ENCODE measurements at places on chromosomes 7 and 10.

GRCh38 chr7:1270181-1270580, 37.5 kb downstream of the UNCX start:
- DNase-seq = no peak

GRCh38 chr10:63633677-63634487, 112.7 kb downstream of the REEP3 start:
- peak; percentile 23 for DNase-seq

DNA sequence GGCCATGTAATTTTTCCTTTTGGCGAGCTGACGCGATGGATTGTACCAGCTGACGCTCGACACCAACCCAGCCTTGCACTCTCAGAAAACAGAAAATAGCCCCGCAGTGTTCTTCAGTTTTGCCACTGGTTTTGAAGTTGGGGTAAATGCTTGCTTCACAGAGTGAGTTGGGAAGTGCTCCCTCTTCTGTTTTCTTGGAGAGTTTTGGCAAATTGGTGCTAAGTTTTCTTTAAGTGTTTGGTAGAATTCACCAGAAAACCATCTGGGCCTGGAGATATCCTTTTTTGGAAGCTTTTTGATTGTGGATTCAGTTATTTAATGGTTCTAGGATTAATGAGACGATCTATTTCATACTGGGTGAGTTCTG, 252.8 kb downstream of the ELFN1 start:
- no peak for DNase-seq

GRCh38 chr10:103637927-103638557, 144.5 kb downstream of the NEURL1 start:
- DNase-seq = no peak

GRCh38 chr7:88401009-88401623, 94.4 kb upstream of the STEAP4 start:
- peak; percentile 3 for DNase-seq

DNA sequence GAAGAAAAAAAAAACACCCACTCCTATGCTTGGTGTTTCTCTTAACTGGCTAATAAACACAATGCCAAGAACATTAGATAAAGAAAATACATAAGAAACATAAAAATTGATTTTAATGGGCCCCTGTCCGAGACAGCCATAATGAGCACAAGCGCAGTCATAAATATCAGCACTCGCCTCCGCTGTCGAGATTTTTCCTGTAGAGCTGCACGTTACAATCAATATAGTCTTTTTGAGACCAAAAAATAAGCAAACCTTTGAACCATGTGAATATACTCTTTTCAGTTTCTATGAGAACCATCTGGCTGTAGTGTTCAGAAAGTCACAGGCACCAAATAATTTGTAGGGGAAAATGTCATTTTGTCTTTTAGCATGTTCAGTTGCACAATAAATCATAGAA, 70.1 kb downstream of the MGMT start:
- DNase-seq = no peak

DNA sequence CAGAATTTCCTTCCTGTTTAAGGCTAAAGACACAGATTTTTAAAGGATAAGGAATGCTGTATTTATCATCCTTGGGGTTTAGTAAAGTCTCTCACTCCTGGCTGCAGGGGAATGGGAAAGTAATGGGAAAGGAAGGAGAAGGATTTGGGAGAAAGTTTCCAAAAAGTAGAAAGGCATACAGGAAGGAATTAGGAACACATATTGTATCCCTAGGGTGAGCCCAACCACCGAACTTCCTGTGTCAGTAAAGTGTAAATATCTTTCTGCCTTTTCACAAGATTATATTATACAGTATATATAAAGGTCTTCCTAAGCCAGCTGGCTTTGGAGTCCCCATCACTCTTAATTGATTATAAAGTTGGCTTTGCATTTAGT, 12.0 kb upstream of the UBE2D1 start:
- DNase-seq = no peak

DNA sequence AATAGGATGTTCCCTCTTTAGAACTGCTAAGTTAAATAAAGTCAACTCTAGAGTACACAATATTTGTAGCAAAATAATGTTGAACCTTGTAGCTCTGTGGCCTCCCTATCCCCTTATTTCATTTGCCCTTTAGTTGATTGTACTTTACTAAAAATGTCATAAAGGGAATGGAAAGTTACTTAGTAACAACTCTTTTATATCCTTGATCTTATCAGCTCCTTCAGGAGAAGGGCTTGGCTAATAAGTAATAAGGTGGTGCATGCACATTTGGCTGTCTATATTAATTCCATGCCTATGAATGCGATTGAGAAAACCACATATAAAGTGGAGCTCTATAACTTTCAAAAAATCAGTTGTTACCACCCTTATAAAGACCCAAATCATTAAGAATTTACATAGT, 41.5 kb upstream of the GATA3 start:
- DNase-seq = no peak

DNA sequence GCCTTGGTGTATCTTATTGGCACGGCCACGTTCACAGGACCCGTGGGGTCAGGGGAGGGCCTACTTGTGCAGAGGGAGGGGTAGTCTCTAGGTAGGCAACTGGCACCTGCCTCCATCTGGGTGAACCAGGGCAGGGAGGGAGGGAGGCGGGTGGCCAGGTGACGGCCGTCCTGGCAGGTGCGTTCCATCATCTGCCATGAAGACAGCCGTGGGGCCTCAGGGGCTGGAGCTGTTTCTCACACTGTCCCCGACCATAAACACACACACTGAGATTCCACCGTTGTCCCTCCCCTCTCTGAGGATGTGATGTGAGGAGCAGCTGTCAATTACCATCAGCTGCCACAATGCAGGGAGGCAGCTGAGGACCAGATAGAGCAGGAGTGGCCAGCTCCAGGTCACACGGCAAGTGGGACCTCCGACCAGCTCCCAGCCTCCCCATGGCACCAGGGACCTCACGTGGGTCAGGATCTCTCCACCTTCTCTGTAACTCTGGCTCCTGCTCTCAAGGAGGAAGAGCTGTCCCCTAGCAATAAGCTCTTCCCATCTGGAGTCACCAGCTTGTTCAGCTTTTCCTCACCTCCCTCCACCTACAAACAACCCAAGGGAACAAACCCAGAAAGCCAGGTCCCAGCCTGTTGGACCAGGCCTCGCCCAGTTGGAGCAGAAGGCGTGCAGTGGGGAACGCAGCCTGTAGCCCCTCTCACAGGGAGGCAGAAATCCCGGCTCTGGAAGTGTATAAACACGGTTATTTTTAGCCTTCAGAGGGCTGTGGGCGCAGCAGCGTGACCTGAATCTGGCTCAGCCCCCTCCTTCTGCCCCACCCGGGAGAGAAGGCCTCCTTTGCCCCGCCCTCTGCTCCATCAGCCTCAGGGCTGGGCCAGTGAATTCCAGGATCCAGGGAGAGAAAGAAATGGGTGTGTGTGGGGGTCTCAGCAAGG, 33.1 kb downstream of the ZMIZ1 start:
- DNase-seq = peak; percentile 73

DNA sequence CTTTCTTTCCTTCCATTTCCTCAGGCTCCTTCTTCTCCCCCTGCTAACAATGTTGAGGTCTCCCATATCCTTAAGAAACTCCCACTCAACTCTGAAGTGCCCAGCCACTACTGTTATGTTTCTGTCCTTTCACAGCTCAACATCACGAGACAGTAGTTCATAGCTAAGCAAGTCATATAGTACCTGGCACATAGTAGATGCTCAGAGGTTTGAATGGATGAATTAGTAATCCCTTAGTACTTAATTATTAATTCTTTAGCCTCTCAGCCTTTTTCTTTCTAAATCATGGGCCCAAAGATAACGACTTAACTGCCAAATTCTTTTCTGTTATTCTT, 22.6 kb downstream of the CSGALNACT2 start:
- no peak for DNase-seq

DNA sequence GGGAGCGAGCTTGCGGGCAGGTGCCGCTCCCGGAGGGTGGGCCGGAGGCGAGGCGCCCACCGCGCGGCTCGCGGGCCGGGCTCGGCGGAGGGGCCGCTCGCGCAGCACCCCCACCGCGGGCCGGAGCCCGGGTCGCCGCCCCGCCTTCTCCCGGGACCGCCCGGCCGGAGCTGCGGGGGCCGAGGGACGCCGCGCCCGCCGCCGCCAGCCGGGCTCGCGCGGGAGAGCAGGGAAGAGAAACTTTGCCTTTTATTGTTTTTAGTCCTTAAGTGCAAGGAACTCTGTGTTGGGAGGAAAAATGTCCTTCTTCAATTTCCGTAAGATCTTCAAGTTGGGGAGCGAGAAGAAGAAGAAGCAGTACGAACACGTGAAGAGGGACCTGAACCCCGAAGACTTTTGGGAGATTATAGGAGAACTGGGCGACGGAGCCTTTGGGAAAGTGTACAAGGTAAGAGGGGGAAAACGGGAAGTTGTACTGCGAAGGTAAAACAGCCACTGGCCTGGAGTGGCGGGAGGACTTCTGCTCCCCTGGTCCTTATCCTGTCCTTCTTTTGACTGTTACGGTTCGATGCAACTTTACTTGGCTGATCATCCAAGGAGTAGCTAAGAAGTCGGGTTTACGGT, 620 bp downstream of the SLK start:
- peak; percentile 48 for DNase-seq

- DNase-seq = no peak
Measured at GRCh38 chr10:124696446-124697392, 47.5 kb downstream of the FAM53B start.

DNA sequence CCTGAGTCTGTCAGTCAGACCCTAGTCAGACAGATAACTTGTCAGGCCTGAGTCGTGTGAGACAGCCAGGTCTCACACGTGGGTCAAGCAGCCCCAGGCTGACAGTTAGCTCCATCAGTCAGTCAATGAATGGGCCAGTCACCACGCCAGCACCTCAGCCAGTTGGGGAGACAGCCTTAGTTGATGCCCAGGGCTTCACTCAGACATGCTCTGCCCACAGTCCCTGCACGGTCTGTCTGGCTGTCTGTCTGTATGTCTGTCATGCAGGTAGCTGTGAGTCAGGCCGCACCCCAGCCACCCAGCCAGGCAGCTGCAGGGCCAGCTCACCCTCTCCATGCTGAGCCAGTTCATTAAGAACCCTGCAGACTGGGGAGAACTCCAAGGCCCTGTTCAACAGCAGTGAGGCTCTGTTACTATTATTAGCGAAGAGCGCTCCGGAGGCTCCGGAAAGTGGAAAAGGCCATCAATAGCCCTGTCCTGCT, 141.1 kb upstream of the PCBD1 start:
- no peak for DNase-seq

- no peak for DNase-seq
Measured at GRCh38 chr7:79590391-79590790, 136.9 kb upstream of the MAGI2 start.

DNA sequence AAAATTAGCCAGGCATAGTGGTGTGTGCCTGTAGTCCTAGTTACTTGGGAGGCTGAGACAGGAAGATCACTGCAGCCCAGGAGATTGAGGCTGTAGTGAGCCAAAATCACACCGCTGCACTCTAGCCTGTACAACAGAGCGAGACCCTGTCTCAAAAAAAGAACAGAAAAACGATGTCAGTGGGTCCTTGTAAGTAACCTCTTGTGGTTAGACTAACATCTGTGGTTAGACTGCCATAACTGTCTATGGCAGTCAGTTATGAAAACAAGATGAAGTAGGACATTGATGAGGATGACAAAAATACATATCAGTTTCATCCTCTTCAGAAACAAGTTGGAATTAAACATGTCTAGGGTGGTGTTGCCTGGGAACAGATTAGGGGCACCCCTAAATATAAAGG, 53.3 kb downstream of the AKAP9 start:
- no peak for DNase-seq

GRCh38 chr7:128362670-128363069, 1.2 kb upstream of the PRRT4 start:
- DNase-seq = no peak

DNA sequence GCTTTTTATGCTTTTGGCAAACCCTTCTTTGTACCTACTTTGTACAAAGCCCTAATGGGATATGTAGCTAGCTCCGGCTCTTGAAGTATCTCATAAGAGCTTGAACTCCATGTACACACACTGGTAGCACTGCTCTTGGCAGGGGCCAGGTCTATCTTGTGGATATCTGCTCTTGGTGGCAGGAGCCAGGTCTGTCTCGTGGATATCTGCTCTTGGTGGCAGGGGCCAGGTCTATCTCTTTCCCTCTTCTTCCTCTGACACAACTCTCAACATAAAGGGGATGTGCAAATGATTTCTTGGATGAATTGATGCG, 91.9 kb downstream of the WNT2 start:
- DNase-seq = no peak

DNA sequence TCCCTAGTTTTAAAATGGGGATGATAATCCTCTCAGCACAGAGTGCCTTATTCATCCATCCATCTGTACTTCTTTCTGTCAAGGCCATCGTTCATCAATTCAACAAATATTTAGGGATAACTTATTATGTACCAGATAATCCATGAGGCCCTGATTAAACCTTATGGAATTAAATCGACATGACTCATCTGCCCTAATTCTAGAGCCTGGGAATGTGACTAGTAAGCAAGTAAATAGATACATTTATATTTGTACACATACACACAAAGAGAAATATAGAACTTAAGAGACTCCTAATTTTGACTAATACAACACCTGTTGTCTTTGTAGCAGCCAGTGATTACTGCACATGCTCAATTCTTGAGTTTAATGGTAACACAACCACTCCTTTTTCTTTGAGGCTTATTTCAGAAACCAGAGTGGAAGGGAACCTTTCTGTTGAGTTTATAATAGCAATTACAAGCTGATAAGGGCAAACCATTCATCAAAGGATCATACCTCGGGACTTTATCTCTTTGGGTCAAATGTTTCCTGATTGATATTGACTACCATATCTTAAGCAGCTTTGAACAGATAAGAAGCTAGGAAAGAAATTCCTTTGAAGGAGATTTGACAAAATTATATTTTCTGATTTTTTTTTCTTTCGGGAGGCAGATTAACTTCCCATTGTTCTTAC, 122.7 kb downstream of the ARID5B start:
- no peak for DNase-seq

DNA sequence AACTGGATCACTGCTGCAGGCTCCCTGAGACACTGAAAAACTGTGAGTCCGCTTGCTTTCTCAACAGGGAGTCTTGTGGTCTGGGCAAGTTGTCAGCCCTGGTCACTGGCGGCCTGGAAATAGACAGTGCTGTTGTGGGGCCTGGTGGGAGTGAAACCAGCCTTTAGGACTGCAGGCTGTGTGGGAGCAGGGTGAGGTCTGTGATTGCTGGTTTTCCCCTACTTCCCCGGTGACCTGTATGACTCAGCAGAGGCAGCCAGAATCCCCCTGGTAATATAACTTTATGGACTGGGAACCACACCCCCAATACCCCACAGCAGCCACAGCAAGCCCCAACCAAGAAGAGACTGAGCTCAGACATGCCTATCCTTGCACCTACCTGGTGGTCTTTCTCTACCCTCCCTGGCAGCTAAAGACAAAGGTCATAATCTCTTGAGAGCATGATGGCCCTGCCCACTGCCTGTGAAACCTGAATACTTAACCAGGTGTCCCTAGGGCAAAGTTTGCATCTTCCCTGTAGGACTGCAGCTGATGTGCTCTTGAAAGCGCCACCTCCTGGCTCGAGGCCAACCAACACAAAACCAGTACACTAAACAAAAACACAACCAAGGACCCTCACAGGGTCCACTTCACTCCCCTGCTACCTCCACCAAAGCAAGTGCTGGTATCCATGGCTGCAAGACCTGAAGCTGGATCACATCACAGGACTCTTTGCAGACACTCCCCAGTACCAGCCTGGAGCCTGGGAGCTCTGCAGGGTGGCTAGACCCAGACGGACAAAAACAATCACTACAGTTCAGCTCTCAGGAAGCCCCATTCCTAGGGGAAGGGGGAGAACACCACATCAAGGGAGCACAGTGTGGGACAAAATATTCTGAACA, 7.2 kb upstream of the ADAM22 start:
- DNase-seq = no peak

- no peak for DNase-seq
Measured at GRCh38 chr7:56077681-56078080, 13.6 kb downstream of the SUMF2 start.

GRCh38 chr7:100679927-100680575, 6.5 kb downstream of the GNB2 start:
- peak; percentile 75 for DNase-seq
